ENCODE measurements at places on chromosomes 1 and 21.
A peak's percentile ranks its signal among the peaks of the same experiment; 100 is the strongest.

DNA sequence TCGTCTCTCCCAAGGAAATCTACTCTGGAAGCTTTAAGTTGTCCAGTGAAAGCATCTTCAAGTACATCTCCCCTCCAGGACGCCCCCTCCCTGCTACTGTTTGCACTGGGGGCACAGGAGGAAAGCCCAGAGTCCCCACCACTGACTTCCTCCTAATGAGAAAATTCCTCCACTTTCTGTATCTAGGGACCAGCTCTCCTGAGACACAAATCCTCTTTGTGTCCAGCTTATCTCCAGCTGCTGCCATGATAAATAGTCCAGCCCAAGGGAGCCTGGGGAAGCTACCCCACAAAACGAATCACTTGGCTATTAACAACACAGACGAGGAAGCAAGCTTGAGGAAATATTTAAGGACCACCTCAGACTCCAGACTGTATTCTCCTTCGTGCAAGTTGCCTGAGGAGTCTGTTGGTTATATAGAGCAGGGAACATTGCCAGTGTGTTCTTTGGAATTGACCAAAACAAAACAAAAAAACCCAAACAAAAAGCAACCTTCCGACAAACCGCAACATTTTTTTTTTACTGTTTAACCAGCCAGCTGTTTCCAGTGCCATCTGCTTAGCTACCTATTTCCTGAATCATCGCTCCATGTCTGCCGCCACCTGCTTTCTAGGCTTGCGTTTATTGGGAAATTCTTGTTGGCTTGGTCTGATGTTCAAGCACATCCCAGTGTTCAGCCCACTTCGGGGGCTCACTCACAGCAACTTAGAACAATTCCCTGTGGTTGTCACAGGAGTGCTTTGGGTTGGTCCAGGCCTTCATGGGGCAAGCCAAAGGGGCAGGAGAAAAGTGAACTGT lies 7.7 kb downstream of the C1orf226 start:
- DNase-seq: no peak

DNA sequence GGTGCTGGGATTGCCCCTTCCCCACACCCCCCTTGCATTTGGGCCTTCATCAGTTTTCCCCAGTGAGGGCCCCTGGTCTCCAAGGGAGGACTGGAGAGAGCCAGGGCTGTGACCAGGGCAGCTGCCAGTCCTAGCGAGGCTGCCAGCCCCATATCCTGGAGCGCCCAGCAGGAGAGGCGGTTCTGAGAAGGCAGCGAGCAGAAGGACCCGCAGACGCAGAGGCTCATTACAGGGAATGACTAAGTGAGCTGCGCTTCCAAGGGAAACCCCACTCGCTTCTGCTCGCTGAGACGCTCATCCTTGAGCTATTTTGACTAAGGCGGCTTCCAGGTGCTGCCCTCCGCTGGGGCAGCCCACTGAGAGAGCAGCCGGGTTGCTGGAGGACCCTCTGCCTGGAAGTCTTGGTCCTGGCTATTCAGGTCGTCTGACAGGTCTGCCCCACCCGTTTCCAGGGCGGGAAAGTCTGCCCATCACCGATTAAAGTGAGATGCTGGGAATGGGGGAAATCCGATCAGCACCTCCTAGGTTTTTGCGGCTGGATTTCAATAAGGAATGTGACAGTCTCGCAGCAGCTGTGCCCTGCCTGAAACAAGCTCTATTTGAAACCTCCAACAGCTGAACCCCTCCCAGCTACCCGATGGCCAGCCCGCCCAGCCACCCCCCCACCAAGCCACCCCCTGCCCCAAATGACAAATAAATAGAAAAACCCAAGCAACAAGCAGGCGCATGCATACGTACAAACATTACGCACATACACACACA lies 2.8 kb downstream of the KCNN3 start:
- peak; percentile 23 for DNase-seq

- no peak for DNase-seq
Observed at GRCh38 chr21:45869121-45870007, 112.2 kb upstream of the COL6A1 start.

DNA sequence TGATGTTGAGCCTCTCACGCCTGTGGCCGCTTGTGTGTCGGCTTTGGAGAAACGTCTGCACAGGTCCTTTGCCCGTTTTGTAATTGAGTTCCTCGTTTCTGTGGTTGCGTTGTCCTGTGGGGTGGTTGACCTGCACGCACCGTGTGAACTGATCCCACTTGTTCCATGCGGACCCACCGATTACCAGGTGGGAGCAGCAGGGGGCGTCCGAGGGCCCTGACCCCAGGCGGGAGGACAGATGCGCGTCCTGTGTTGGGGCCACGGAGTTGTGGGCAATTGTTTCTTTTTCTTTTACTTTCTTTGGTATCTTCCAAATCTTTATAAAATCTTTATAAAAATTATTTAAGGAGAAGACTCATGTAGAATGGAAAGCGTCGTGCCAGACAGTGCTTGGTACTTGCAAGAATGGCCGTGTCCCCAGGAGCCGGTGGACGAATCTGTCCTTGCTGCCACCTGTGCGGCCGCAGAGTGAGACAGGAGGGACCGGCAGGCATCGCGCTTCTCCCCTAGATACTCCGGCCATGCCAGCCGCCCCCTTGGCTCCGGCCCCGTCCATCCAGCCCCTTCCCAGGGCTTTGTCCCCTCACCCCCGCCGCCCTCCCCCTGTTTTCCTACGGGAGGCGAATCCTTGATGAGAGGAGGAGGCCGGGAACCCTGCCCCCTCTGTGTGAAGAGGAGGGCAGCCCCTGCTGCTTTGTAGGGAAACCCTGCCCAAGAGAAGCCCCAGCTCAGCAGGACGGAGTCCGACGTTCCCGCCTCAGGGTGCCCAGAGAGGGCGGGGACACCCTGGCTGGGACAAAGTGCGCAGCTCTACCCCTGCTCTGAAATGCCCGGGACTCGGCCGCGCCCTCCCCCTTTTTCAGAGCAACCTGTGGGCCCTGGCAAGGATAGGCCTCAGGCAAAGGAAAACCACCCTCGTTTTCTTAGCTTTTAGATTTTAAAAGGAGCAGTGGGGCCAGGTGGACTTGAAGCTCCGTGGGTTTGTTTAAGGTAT lies 41.7 kb downstream of the PRKCZ start:
- DNase-seq: no peak

- DNase-seq: peak; percentile 32
Observed at GRCh38 chr21:26405735-26406361, 167.2 kb downstream of the CYYR1 start.

GRCh38 chr1:243959998-243960397 lies 91.1 kb upstream of the ZBTB18 start:
- DNase-seq: no peak

Data from smooth muscle cell of the brain vasculature (primary cell).